ENCODE measurements at places on chromosomes 13 and 19.

DNA sequence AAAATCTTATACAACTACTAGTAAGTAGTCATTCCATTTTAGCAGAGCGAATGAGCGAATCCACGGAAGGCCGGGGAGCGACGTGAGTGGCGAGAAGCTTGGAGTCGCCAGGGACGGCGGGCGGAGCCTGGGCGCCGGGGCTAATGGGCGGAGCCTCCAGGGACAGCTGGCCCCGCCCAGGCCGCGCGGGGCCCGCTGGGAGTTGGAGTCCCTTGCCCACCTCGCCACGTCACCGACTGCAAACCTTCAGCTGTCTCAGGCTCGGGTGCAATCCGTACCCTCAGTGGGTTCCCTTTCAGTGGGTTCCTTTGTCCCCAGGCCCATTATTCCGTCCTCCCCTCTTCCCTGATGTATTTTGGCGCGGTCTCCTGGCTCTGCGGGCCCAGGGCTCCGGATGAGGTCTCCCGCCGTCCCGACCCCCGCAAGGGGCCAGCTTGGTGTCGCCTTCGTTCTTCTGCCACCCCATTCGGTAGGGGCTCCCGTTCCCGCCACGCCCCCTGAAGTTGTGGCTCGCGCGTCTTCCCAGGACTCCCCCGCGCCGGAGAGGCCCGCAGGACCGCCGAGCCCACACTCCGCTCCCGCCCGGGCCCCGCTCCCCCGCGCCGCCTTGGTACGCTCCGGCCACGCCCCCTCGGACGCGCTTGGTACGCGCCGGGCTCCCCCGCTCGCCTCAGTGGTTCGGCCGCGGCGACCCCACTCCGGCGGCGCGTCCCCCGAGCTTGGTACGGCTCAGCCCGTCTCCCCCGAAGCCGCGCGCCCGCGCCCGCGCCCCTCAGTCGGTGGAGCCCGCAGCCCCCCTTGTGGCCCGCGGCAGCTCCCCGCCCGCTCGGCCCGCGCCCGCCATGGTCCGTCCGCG is at the start of gene PTOV1:
Gene PTOV1, plus strand, starts transcription at position 673 of the 856 bp plus-strand sequence.
- DNase-seq = peak; percentile 88

DNA sequence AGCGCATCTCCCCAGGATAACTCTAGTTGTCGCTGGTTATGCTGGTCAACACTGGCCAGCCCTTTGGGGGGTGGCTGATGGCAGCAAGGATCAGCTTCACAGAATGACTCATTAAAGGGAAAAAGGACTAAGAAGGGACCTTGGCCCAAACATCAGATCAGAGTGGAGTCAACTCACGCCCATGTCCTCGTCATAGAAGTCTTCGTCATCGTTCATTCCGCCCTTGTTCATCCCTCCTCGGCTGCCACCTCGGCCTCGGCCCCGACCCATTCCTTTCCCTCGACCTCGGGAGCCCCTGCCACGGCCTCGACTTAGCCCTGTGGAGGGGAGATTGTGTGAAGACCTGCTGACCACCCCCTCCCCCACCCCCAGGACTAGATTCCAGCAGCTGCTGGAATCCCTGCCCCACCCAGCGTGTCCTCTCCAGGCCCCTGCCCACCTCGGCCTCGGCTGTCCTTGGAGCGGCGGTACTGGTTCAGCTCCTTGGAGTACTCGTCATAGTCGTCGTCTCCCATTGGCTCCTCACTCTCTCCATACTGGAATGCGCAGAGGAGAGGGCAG is 28.6 kb downstream of the ZC3H4 start:
- DNase-seq = no peak

- DNase-seq = no peak
Observed at GRCh38 chr19:38900202-38900629, 447 bp downstream of the NFKBIB start.

DNA sequence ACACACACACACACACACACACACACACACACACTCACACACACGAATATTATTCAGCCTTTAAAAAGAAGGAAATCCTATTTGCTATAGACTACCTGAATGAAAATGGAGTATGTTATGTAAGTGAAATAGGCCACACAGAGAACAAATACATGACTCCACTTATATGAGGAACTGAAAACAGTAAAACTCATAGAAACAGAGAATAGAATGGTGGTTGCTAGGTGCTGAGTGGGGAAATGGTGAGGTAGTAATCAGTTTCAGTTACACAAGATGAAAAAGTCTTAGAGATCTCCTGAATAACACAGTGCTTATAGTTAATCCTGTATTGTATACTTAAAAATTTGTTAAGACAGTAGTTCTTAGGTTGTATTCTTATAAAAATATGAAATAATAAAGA is 8.2 kb downstream of the ZNF677 start:
- DNase-seq = no peak

- no peak for DNase-seq
Observed at GRCh38 chr13:75307370-75307949, 174.5 kb downstream of the TBC1D4 start.

GRCh38 chr13:27997904-27998522 is 9.5 kb upstream of the URAD start:
- no peak for DNase-seq

- DNase-seq = no peak
Observed at GRCh38 chr19:33557196-33557595, 35.6 kb upstream of the PEPD start.

Measured in CD4-positive, alpha-beta T cell treated with Interferon gamma for 1 hour (primary cell).